Subcutaneous adipose tissue (tissue), 4 donors: ENCODE measurements at places on chromosomes 1 and 21. TPM values are rescaled to one million over a fixed set of nuclear protein-coding genes. Genes with fewer than 3 reads are reported as not detected.

RUNX3 gene
- total RNA-seq, result 5.4 TPM

SON gene
- 223 TPM for total RNA-seq

DCAF6 gene
- total RNA-seq, result 94.4 TPM

LCE1A gene
- total RNA-seq, result not detected

TEX38 gene
- total RNA-seq, result not detected

OR2T29 gene
- total RNA-seq, result not detected

FTCD gene
- total RNA-seq, result not detected

TNNI3K gene
- total RNA-seq, result 7.0 TPM

E2F2 gene
- total RNA-seq, result 0.33 TPM

ZNF684 gene
- 5.6 TPM for total RNA-seq

LPAR3 gene
- not detected for total RNA-seq

RGS18 gene
- 2.1 TPM for total RNA-seq
